ENCODE measurements at places on chromosomes 7 and 10.

DNA sequence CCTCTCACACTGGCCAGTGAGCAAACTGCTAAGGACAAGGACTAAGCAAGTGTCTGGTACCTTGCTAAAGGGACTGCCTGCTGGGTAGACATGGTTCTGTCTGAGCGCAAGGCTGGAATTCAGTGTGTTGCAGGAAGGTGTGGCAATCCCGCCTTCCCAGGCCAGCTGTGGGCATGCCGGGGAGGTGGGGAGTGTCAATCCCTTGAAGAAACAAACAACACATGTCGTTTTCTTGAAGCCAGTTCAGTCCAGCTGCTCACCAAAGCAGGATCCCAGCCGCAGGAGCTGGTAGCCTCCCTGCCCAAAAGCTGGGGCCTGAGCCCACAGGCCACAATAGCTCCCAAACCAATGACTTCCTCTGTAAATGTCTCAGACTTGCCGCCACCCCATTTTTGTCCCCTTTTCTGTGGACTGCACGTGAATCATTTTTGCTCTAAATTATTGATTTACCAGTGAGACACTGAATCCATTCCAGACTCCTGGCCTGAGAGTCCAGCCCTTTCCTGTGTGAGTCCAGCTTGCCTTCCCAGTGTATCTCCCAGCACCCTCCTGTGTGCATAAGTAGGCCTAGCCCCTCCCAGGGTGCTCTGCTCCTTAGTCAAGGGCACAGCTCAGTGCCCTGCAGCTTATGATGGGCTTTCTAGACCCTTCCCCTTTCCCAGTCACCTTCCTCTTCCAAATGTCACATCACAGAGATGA is 166.8 kb downstream of the RGS10 start:
- no peak for DNase-seq

DNA sequence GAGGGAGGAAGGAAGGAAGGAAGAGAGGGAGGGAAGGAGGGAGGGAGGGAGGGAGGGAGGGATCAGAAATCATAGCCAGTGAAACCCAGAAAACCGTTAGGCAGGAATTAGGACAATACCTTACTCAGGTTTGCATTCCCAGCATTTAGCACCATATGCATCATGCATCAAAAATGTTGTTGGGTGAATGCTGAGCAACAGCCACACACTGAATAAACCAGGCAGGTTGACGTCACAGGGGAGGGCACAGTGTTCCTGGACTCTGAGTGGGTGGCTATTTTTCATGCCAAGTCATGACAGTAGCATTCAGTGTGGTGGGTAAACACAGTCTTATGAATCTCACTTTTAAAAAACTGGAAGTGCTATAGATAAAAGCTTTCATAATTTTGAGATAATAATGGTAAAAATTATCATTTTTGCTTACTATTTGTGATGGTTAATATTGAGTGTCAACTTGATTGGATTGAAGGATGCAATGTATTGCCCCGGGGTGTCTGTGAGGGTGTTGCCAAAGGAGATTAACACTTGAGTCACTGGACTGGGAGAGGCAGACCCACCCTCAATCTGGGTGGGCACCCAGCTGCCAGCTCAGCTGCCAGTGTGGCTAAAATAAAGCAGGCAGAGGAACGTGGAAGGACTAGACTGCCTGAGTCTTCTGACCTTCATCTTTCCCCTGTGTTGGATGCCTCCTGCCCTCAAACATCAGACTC is 199.1 kb upstream of the PRKCQ start:
- DNase-seq = no peak

DNA sequence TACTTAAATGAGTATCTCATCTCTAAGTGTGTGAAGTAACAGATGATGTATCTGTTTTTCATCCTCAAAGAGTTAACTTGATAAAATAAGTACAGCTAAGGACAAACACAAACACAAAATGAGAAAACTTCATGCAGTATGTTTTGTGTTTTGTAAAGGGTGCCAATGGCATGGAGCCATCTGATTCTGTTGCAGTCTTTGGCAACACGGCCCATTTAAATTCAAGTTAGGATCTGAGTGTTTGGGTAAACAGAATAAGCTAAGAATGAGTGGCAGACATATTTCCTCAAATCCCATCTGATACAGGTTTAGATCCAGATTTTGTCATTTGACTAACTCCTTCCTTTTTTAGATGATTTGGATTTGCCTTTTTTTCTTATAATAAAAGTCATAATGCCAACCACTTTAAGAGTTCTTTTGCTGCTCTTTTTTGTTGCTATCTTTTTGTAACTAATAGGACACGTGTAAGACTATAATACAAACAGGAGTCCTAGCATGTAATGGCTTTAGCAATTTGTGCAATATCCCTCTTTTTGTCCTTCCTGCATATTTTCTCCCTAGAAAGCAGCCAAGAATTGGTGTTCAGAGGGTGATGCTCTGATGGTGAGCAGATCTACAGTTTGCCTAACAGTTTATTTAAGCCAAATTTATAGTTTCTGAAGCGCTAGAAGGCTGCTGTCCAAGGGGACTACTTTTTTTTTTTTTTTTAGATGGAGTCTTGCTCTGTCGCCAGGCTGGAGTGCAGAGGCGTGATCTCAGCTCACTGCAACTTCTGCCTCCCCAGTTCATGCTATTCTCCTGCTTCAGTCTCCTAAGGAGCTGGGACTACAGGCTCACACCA is 18.9 kb upstream of the ACTA2 start:
- DNase-seq = no peak

DNA sequence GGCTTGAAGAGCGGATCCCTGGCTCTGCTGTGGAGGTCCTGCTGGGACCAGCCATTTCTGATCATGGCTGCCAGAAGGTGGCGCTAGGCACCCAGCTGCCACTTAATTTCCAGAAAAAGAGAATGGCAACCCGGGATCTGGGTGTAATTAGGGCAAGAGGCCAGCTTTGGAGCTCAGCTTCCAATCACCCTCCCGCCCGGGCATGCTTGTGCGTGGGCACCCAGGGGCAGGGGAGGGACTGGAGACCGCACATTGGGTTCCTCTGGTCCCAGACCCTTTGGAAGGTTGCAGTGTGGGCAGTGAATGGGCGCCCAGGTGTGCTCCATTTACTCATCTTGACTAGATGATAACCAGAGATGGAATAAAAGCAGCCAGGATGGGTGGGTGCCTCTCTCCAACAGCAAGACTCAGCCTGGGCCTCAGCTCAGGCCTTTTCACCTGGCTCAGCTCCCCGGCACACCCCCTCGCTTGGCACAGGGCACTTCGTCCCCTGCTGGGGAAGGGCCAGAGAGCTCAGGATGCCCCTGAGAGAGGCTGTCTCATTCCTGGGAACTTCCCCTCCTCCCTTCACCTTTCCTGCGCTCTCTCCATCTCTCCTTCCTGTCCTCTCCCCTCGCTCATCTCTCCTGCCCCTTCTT is 14.7 kb downstream of the FAM241B start:
- DNase-seq = no peak

- no peak for DNase-seq
These were observed 23.6 kb downstream of the UBE2D1 start for GRCh38 chr10:58358314-58358933.

GRCh38 chr10:88150339-88150738 is 286.9 kb downstream of the PTEN start:
- DNase-seq = no peak

DNA sequence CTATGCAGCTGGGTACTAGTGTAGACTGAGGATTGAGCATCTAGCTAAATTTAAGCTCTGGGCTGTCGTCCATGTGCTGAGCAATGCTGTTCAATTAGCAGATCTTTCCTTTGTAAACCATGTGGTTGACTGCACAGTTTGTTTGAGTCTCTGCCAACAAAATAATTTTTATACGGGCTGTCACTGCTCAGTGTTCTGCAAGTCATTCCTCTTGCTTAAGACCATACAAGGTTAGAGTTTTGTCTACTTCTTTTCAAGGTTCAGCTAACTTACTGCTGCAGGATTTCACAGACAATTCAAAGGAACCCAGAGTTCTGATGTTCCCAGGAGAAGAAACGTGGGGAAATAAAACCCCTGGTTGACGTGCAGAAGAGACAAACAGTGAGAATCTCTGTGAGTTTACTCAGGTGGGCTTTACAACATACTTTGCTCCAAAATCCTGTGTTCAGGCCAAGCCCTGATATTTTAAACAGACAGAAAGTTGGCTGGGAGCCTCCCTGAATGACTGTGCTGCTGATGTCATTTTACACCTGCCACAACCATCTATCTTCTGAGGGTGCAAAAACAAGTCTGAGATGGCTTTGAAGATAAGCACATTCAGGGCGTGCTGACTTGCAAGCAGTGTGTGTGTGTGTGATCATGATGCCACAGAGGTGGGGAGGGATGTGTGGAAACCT is 177.1 kb upstream of the SVIL start:
- no peak for DNase-seq

GRCh38 chr7:55903985-55904759 is 16.9 kb downstream of the ZNF713 start:
- no peak for DNase-seq

DNA sequence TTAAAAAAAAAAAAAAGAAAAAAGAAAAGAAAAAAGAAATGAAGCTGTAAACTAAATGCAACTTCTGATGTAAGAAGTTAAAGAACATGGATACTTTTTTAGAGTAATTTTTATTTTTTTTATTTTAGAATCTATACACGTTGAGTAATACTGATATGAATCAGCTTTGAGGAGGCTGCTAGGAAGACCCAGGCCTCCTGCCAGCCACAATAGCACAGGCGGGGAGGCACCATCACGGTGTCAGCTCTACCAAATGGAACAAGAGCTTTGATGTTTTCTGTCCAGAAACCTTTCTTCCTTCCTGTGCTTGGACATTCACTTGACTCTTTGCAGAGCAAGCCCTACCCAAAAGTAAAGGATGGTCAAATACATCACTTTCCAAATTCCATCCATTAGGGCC is 45.3 kb upstream of the EGR2 start:
- DNase-seq = no peak

DNA sequence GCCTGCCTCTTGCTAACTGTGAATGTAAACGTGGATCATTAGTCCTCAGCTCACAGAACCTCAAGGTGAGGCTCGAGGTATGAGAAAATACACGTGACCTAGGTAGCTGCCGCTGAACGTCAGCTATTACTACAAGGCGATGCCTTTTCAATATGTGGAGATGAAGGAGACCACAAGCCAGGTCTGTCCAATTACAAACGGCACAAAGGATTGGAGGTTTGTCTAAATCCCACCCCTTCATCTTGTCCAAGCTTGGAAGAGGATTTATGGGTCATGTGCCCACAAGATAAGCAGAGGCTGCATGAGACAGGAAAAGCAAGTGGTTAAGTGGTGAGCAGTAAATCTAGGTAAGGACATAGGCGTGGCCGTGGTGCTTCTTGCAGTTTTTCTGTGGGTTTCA is 3.4 kb downstream of the H2BK1 start:
- DNase-seq = no peak

DNA sequence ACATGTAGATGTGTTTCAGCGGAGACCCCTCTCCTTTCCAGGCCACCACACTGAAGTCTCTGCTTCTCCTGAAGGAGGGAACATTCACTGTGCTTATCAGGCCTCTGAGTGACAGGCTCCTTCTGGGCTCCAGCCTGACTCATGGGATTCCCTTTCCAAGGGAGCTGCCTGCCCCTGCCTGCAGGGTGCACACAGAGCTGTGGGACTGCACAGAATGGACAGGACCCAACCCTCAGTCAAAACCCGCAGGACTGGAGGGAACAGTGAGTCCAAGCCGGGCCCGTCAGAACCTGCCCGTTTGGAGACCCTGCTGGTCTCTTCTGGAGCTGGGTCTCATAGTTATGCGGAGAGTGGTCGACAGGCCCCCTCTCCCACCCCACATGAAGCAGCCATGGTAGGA is 32.6 kb downstream of the PLAC9 start:
- no peak for DNase-seq

GRCh38 chr10:105950410-105950809 is 1214.1 kb downstream of the SORCS1 start:
- peak; percentile 8 for DNase-seq

DNA sequence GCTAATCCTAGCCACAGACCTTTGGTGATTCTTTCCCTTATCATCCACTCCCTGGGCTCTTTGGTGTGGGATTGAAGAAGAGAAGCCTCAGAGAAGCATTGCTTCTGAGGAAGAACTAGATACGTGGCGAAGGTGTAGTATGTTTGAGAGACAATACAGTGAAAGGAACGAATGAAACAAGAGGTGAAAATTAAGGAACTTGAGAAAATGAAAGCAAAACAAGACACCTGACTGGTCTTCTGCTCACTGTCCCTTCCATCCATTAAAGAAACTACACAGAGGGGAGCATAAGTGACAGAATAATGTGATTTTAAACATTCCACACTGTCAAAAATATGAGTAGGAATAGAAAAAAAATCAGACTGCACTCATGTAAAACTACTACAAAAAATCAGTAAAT is 219.6 kb upstream of the NPSR1 start:
- DNase-seq = no peak

DNA sequence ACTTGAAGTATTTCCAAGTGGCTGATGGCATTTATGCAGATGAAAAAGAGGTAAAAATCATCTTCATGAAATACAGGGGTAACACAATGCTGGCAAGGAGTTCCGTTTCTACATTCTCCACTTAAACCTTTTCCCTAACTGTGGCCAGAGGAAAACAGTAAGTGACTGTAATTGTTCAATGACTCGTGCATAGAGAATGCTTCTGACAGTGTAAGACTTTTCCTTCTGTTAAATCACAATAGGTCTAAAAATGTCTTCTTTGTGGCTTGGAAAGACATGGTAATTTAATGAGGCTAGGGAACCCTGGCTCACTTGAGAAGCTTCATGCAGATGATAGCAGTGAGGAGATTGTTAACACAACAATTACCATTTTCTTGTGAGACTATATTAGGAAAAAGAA is 50.3 kb upstream of the RSU1 start:
- no peak for DNase-seq
